HS-27A (cell line): ENCODE measurements at places on chromosomes 4 and X.

- no peak for DNase-seq
Measured at GRCh38 chrX:48823053-48823452, 3.3 kb upstream of the ERAS start.

DNA sequence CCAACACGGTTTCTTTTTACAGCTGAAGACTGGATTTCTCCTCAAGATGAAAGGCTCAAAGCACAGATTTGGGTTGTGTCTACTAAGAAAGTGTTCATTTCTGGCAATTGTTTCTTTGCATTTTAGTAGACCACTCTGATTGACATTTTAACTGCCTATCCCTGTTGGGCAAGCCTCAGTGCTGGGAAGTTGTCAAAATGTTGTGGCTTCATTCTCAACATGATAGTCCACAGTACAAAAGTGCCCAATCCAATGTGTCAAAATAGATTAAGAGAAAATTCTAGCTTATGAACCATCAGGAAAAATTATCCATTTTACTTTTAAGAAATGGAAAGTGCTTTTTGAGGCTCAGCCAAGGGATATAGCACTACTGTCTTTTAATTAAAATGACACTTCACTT lies 323.9 kb upstream of the PRPS2 start:
- DNase-seq: no peak

DNA sequence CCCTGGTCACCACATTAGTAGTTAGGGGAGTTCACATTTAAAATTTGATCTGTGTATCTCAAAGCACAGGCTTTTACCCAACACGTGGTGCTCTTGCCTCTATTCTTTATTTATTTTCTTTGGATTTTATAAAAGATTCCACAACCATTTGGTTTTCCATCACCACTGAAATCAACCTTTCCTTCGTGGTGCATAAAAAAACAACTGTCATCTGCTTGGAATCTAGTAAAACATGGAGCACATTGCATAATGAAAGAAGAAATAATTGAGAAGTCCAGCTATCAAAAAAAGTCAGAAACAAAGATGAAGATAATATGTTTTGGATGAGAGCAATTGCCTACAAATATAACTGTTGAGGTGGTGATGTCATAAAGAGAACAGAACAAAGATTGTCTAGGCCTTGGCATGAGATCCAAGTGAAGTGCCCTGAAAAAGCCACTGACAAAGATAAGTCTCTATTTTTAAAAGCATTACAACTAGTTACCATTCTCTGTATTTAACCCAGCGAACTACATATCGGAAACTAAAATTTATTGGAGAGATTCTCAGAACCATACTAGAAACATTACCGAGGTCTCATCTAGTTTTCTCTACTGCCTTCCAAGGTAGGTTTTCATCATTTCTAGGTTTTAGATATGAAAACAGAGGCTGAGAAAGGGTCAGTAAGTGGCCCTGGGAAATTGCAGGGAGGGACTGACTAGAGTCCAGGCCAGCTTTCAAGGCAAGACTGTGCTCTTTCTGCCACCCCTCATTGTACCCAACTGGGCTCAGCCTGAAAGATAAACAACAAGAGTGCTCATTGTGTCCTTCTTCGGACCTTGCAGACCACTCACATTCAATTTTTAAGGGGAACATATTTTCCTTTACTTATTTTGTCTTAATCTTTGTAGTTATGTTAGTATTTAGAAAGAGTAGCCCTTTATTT lies 127.3 kb downstream of the MAD2L1 start:
- no peak for DNase-seq

GRCh38 chr4:154738426-154738825 lies 5.4 kb upstream of the LRAT start:
- DNase-seq: no peak

- DNase-seq: no peak
Measured at GRCh38 chr4:184288451-184289178, 70.9 kb upstream of the ENPP6 start.

DNA sequence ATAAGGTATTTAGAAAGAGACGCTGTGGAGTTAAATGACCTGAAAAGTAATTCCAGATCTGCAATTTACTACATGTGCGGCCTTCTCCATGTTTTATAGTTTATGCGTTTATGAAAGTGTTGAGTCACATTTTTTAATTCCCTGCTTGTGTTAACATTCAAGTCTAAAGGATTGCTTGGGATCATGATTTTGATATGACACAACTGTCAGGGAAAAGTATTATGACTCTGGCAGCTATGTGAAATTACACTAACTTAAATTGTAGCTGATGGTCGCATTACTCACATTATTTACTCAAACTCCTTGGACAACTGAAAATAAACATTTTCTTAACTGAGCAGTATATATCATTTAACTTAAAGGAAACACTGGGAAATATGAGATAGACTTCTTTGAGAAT lies 14.3 kb upstream of the GABRB1 start:
- DNase-seq: no peak

- no peak for DNase-seq
Measured at GRCh38 chr4:14850455-14851097, 151.7 kb upstream of the CPEB2 start.

- DNase-seq: no peak
Measured at GRCh38 chrX:47623540-47624027, 3.9 kb upstream of the SYN1 start.

- no peak for DNase-seq
Measured at GRCh38 chrX:29065477-29065876, 478.2 kb downstream of the IL1RAPL1 start.

GRCh38 chr4:118322831-118323502 lies 29.8 kb downstream of the PRSS12 start:
- DNase-seq: no peak

- DNase-seq: no peak
Measured at GRCh38 chrX:7889135-7889534, 38.1 kb downstream of the PNPLA4 start.
